ENCODE measurements at places on chromosomes 12 and 14.

DNA sequence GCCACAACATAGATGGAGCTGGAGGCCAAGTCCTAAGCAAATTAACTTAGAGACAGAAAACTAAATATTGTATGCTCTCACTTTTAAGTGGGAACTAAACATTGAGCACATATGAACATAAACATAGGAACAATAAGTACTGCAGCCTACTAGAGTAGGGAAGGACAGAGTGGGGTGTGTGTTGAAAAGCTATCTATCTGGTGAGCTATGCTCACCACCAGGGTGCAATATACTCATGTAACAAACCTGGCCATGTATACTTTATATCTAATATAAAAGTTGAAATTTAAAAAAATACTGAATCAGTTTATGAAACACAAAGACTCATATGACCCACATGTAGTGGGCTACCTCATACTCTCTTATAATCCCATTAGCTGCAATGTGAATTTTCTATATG, 1305.0 kb downstream of the LRFN5 start:
- DNase-seq: no peak

DNA sequence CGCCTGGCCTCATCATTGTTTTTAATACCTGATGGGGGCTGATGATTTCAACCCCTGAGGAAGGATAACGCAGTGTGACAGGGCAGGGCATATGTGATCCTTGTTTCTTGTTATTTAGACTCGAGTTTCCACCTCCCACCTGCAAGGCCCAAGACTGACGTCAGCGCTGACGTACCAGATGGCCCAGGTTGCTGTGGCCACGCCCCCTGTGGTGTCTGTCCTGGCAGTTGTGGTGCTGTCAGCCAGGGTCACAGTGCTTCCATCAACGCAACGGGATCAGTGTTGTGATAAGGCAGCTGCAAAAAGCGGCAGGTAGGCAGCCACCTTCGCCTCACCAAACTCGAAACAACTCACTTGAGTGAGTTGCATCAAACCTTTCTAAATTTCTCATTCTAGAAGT, 18.4 kb downstream of the DDX51 start:
- DNase-seq: no peak

GRCh38 chr14:68820536-68820935, 27.7 kb upstream of the ZFP36L1 start:
- DNase-seq: no peak

- DNase-seq: no peak
These were observed 91.5 kb downstream of the GTF2A1 start for GRCh38 chr14:81129242-81129641.

DNA sequence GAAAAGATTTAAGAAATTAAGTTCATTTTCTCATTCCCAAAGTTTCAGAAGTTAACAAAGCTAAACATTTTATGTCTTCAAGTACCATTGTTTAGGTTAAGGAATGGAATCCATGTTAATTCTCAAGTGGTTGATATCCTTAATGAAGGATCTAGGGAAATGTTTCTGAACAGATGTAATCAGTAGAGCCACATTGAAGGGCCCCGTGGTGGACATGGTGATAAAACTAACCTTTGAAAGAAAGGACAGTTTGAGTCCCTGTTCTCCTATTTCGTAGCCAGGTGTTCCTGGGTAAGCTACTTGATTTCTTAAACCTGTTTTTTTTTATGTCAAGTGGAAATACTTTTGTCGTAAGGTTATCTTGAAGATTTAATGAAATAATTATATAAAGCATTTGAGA, 4.6 kb downstream of the PPM1A start:
- DNase-seq: no peak

- DNase-seq: no peak
These were observed 165.4 kb downstream of the GCH1 start for GRCh38 chr14:54737132-54737711.

DNA sequence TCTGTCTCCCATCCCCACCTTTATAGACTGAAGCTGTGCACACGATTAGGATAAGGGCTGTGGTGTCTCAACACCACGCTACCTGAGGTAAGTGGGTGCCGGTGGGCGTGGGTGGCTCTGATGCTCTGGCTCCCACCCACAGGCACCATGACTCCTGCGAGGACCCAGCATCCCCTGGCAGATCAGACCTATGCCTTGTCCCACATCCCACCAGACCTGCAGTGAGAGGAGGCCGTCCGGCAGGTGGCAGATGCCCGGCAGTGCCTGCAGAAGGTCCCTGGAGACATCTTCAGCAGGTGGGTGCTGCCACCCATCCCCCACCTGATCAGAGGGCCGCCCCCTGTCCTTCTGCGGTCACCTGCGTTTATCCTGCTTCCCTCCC, 104.4 kb upstream of the PRB2 start:
- DNase-seq: no peak

GRCh38 chr14:87878959-87879358, 114.0 kb downstream of the GALC start:
- no peak for DNase-seq

DNA sequence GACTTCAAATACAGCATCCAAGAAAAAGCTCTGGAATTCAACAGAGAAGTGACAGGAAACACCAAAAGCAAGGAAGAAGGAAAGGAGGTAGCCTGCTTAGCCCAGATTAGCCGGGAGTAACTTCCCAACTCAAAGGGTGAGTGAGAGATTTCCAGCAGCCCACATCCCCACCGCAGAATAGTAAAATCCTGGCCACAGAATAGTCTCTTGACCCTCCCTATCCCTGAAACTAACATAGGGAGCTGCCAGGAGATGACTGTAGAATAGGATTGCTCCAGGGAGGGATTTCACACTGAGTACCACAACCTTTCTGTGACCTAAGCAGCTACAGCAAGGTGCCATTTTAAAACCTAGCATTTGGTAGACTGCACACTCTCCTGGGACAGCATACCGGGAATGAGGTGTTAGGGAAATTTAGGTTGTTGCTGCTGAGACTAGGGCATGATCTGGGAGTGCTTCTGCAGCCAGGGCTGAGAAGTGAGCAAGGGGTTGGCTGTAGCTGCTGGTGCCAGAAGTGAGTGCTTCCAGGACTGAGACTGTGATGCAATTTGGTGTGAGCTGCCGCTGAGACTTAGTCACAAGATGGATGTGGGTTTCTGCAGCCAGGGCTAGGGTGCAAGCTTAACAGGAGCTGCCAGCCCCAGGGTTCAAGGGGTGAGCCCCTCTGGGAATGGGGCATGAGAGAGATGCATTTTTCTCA, 66.0 kb downstream of the TMTC3 start:
- no peak for DNase-seq

GRCh38 chr12:29396774-29397173, 15.8 kb upstream of the ERGIC2 start:
- DNase-seq: no peak

DNA sequence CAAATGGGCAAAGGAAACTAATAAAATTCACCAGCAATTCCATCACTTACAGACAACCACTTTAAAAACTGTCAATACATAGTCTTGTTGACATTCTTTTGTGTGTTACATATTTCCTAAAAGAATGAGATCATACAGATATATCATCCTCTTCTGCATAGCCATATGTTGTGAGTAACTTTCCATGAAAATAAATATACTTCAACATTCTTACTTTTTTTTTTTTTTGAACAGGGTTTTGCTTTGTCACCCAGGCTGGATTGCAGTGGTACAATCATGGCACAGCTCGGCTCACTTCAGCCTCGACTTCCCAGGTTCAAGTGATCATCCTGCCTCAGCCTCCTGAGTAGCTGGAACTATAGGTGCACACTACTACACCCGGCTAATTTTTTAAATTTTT, 20.9 kb downstream of the ZC2HC1C start:
- DNase-seq: no peak
